ENCODE measurements at places on chromosomes 1 and 21.

- peak; percentile 88 for DNase-seq
Observed at GRCh38 chr1:160070243-160071163, 543 bp upstream of the KCNJ10 start.

GRCh38 chr21:29499734-29500343 is 201.1 kb downstream of the BACH1 start:
- DNase-seq, result no peak

DNA sequence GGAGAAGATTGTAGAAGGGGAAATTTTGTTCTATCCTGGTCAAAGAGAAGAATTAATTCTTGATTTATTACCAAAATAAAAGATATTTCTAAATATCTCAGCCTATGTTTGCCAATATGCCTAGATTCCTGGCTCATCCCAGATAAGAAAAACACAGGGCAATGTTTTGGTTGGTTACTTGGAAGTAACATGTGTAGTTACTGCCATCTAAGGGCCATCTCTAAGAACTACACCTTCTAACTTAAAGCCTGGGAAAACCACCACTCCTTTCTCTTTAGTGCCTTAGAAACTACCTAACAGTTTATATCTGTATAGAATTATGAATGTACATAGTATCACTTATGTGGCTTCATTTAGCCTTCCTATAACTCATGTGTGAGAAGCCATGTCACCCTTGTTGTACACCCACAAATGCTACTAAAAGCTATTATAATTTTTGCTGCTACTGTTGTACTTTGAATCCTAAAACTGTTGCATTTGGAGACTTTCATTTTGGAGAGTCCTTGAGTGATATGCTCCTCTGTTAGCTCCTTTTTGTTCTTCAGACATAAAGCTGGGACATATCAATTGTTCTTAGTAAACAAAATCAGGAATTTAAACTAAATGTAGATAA is 4.5 kb downstream of the AIM2 start:
- DNase-seq, result no peak

DNA sequence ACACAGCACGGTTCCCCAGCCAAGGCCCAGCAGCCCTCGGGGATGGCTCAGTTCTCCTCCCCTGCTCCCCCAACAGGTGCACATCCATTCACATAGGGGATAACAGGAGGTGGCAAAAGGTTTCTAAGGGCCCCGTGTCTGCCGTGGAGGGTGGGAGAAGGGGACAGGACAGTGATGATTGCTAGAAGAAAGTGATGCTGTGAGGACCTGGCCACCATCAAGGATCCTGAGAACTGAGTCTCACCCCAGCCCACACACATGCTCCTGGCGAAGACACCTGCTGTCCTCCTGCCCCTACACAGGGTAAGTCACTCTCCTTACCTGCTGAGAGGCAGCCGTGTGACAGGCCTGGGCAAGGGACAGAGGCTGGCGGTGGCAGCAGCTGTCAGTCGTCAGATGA is 54.5 kb downstream of the GNG4 start:
- DNase-seq, result no peak

DNA sequence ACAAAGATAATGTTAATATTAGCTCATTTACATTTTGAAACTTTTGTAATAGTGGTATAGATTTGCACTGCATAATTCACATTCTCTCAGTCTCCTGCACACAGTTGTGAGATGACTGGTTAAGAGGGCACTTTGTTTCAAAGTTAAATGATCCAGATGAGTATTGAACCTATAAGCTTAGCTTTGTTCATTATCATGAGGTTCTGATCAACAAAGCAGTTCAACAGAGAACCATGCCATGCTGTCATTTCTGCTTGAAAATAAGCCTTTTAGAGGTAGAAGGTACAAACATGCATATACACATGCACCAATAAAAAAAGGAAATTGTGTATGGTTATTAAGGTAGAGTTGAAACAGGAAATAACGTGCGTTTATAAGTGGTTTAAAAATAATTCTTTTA is 4.8 kb downstream of the RAP1A start:
- DNase-seq, result no peak

DNA sequence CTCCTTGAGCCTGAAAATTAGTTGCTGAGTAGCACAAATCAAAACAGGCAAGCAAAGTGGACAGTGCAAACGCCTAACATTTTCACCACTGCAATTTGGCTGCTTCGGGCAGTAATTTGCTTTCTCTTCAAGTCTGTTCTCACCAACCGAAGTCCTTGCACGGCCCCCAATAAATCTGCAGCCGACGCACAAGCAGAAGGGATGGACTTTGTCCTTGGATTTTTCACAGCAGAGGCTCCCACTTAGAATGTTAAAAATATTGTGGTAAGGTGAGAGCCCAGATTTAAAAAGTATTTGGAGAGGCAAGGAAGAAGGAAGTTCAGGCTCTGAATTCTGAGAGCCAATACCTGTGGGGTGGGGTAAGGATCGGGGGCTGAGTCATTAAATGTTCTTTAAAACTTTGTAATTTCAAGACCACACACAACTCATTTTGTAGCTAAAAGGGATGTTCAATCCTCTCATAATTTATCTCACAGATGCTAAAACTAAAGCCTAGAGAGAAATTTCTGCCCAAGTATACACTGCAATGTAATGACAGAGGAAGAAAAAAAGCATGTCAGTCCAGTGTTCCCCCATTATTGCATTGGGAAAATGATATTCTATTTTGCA is 6.2 kb downstream of the CD247 start:
- DNase-seq, result no peak

- no peak for DNase-seq
Observed at GRCh38 chr1:209527993-209528717, 55.4 kb upstream of the CAMK1G start.

DNA sequence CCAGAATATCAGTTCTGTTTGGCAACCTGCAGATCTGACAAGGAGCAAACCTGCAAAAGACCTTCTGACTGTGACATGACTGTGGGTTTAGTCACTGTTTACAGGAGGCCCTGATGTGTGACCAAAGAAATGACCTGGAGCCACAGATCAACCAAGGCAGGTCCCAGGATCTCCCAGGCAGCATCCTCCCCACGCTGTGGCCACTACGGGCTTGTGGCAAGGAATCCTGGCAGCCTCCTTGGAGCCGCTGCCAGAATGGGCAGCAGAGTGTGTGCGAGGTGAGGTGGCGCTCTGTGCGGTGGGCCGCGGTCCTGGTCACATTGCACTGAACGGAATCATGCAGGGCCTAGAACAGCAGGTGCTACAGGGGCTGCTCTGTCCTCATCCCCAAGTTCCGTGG is 15.9 kb downstream of the MCM3AP start:
- DNase-seq, result no peak

DNA sequence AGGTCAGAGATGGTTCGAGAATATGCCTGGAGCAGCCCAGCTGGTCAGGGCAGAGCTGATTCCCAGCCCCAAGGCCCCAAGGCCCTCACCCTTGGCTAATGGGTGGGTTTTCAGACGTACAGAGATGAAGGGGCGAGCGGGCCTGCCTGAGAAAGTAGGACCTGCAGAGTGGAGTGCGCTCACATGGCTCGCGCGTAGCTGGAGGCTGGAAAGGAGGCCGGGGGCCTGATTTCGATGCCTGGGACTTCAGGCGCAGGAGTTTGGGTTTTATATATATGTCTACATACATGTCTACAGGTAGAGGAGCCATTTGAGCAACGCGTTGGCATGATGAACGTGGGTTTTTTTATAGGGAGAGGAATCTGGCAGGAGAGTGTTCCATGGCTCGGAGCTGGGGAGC is 8.9 kb downstream of the COQ8A start:
- DNase-seq, result peak; percentile 30

DNA sequence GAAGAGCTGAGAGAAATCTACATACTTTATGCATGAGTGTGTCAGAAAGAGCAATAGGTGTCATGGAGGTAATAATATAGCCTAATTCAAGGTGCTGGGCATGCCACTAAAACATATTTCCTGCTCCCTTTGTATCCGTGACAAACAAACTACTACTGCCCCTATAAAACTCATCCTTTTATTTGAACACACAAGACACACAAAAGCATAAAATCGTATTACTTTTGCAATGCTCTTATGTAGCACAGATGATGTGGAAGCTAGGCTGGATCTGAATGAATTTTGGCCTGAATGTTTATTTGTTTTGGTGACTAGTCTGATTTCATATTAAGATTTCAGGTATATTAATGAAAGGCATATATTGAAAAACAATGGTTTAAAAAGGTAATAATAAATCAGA is 239.3 kb upstream of the NEGR1 start:
- DNase-seq, result no peak
